ENCODE measurements at places on chromosomes 1 and 21.

GRCh38 chr1:169933984-169934725 lies 40.5 kb upstream of the SCYL3 start:
- no peak for DNase-seq

GRCh38 chr1:108961198-108961597 lies 2.1 kb downstream of the CLCC1 start:
- no peak for DNase-seq

DNA sequence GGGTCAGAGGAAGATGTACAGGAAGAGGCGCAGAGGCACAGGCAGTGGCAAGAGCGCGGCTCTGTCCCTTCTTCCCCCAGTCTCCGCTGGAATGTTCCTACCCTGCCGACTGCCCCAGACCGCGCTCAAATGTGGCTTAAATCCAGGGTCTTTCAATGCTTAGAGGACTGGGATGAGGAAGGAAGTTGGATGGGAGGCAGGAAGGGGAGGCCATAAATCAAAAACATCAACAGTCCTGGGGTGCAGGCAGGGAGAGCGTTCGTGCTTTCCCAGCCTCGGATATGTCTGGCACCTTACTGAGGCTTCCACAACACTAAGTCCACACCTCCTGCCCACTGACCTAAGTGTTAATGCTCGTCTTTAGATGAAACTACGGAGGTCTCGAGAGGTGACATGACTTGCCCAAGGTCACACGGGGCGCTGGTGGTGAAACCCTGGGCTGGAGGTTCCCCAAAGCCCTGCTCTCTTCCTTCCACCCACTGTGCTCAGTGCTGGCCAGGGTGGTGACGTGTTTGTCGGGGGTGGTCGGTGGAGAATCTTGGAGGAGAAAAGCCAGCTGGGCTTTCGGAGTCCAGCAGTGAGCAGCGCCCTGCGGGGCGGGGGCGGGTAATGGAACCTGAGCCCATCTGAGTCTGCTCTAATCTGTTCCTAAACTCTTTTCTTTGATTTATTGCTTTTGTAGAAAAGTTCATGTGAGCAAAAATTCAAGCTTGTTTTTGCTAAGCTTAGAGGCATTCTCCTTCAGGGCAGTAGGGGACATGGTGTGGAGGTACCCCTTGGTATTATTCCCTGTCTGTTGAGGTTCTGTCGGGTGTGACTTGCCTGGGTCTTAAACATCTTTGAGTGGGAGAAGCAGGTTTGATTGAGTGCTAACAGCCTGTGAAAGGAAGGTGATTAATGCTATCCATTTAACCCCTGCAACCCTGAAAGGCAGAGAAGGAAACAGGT lies 708 bp downstream of the CDA start:
- no peak for DNase-seq

GRCh38 chr1:52556641-52557360 lies 3.9 kb upstream of the TUT4 start:
- no peak for DNase-seq
